LHCN-M2 (cell line): ENCODE measurements at places on chromosomes 1 and 21. TPM values are rescaled to one million over a fixed set of nuclear protein-coding genes. Genes with fewer than 3 reads are reported as not detected.

DNA sequence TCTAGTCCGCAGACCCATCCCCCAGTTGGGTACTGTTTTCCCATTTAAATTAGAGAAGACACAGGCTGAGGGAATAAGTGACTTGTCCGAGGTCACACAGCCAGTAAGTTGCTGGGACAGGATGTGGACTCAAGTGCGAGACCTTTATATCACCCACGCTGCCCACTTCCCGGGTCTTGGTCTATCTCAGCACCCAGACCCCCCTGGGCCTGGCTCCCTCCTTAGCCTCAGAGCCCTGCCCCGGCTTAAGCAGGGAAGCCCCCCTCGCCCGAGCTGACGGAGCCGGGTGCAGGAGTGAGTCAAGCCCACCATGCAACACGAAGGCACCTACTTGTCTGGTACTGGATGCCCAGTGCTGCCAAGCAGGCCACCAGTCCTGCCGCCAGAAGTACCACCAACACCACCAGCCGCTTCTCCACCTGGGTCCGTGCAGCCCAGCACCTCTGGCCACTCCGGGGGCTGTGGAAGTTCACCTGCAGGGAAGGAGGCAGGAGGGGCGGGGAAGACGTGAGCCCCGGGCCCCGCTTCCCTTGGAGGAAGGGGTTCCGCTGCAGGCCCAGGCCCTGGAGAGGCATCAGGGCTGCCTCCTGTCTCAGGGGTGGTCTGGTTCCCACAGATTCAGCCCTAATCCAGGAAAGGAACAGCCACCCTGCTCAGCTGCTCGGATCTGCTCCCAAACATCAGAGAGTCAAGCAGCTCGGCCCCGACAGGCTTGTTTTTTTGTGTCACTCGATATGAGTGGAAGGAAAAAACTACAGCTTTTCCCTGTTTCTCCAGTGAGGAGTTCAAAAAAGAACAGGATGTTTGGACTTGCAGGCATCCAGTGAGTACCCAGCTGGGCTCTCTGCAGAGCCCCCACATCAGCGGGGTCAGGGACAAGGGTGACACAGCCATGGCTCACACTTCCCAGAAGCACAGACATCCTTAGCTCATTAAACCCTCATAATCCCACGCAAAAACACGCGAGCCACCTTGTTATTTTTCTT, 11.1 kb downstream of the ECE1 start:
- DNase-seq, result peak; percentile 28

GRCh38 chr1:232096751-232097150, 470.2 kb downstream of the DISC1 start:
- peak; percentile 24 for DNase-seq

GNG12 gene
- total RNA-seq, result 127 and 134 TPM in 2 replicates

RCSD1 gene
- 42.7 and 81.9 TPM in 2 replicates for total RNA-seq

CYP4A22 gene
- total RNA-seq, result not detected in 2 replicates

- no peak for DNase-seq
These were observed 14.7 kb downstream of the NAV1 start for GRCh38 chr1:201553496-201554189.

DNA sequence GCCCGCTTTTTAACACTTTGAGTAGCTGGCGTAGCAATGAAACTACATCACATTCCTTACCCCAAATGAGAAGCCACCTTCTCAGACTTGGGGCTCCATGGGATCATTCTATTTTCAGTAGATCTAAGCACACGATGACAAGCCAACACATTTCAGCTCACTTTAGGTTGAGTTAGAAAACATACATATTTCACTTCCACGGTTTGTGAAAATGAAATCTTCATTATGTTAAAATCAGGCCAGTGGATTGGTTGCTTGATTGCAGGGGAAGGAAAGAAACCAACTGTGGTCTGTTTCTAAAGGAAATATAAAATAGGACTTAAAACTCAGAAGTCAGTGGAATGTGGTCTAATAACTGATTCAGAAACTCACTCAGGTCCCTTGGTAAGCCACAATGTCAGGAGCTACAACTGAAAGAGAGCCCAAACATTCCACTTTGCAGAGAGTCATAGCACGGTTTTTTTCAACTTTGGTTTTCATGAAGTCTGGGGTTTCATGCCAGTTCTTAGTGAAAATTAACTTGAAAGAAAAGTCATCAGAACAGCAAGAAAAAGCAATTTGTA, 82.3 kb upstream of the TIAM1 start:
- DNase-seq, result peak; percentile 23

- no peak for DNase-seq
These were observed 241.2 kb upstream of the VAMP3 start for GRCh38 chr1:7529917-7530316.

DNA sequence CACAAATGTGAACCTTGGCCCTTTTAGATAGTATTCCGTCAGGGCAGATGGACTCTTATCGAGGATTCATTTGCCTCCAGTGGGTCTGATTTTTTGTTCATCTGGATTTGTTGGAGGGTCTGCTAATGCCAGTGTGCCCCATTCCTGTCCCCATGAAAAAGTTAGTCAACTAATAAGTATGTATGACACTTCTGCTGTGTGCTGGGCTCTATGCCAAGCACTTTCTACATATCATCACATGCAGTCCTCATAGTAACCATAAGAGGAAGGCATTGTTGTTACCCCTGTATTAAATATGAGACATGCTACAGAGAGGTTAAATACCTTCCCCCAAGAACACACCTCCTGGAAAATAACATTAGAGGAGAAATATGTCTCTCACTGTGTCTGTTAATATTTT, 46.6 kb upstream of the MAB21L3 start:
- peak; percentile 56 for DNase-seq

- DNase-seq, result no peak
These were observed 12.4 kb upstream of the BSDC1 start for GRCh38 chr1:32406629-32407111.

SLC35A3 gene
- 32.0 and 33.2 TPM in 2 replicates for total RNA-seq

CELA3B gene
- total RNA-seq, result not detected in 2 replicates

DNA sequence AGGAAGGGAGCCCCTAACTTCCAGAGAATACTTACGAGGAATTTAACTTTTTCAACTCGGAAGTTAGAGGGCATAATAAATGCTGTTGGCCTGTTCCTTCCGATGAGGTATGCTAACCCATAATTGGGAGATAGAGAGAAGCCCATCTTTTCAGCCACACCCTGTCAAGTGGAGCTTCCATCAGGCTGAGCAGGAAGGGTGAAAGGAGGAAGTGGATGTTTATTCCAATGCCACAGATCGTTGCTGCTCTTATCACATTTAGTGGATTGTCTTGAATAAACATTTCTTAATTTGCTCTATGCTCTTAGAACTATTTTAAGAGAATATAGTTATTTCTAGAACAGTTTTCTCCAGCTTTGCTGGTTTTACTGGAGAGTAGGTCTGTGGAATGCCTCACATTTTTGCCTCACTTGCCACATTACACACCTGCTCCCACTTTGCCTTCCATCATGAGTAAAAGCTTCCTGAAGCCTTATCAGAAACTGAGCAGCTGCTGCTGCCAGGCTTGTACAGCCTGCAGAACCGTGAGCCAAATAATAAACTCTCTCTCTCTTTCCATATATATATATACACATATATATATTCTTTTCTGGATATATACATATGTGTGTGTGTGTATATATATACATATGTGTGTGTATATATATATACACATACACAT, 60.0 kb upstream of the RGS21 start:
- no peak for DNase-seq

C8A gene
- not detected in 2 replicates for total RNA-seq

DNA sequence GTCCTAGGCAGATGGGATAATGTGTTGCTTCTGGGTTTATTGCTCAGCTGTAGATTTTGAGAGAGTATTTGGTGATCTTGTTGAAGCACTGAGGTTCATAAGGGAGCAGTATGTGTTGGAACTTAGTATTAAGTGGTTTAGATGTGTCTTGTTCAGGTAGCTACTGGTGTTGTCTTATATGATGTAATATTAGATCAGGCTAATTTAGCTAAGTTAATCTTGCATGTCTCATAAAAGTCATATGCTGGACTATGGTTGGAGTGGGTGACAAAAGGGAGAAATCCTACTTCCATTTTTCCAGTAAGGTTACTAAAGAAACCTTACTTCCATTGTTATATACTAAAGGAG, 196.4 kb downstream of the CLEC20A start:
- no peak for DNase-seq

ZNF678 gene
- 8.2 and 9.0 TPM in 2 replicates for total RNA-seq

GRCh38 chr1:226248091-226248490, 24.6 kb downstream of the MIXL1 start:
- DNase-seq, result peak; percentile 4
